Stimulated activated CD4-positive, alpha-beta T cell treated with anti-CD3 and anti-CD28 coated beads, Interleukin-1b, Interleukin-23, amount 100 ng/mL, for 1 hour (primary cell): ENCODE measurements at places on chromosomes 4 and X.

DNA sequence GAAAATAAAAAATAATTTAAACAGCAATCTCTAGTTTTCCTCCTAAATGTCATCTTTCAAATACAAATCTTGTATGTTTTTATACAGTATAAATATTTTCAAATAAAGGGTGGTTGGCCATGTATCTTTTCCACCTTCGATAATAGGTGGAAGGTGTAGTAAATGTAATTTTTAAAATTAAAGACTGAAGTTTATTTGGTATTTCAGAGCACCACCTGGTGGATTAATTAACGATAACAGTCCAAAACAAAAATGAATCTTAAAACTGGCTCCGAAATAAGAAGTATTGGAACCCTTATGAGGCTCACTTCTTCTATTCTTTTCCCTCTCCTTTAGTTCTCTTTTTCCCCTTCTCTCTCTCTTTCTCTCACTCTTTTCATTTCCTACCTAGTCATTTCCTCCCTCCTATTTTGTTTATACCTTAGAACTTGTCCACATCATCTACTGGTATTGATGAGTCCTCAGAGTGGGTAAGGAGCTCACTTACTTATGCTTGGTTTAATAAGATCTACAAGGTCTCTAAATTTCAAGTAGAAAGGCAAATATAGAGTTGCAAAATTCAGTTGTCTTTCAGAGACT, 82.9 kb upstream of the EXOC1L start:
- DNase-seq, result no peak

- DNase-seq, result no peak
Measured at GRCh38 chr4:90842960-90843359, 715.8 kb downstream of the CCSER1 start.

- DNase-seq, result no peak
Measured at GRCh38 chr4:70624226-70624793, 4.2 kb upstream of the ENAM start.

GRCh38 chr4:161762796-161763195, 401.0 kb downstream of the FSTL5 start:
- no peak for DNase-seq

DNA sequence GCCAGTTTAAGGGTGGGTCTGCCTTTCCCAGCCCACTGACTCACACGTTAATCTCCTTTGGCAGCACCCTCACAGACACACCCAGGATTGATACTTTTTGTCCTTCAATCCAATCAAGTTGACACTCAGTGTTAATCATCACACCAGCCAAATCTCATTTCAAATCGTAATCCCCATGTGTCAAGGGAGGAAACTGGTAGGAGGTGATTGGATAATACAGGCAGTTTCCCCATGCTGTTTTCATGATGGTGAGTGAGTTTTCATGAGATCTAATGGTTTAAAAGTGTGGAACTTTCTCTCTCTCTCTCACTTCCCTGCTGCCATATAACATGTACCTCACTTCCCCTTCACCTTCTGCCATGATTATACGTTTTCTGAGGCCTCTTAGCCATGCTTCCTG, 647.2 kb upstream of the FRG1 start:
- no peak for DNase-seq

- no peak for DNase-seq
Measured at GRCh38 chrX:136162827-136163570, 15.7 kb downstream of the FHL1 start.

DNA sequence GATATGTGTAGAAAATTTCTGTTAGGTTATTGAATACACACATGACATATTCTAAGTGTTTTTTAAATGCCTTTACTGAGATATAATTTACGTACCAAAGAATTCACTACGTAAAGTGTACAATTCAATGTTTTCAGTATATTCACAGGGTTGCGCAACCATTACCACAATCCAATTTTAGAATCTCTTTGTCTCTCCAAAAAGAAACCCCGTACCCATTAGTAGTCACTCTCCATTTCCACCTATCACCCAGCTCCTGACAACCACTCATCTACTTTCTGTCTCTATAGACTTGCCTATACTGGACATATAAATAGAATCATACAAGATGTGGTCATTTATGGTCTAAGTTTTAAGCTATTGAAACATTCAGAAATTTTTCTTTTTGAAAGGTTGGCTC, 53.0 kb upstream of the FBXW7 start:
- DNase-seq, result no peak

GRCh38 chr4:45741897-45742296, 382.0 kb downstream of the GABRG1 start:
- DNase-seq, result no peak

GRCh38 chr4:26860922-26861433, 337 bp downstream of the STIM2 start:
- no peak for DNase-seq

- DNase-seq, result no peak
Measured at GRCh38 chrX:25873196-25873595, 264.9 kb upstream of the MAGEB18 start.

- no peak for DNase-seq
Measured at GRCh38 chrX:47313056-47313455, 57.3 kb upstream of the ZNF157 start.

DNA sequence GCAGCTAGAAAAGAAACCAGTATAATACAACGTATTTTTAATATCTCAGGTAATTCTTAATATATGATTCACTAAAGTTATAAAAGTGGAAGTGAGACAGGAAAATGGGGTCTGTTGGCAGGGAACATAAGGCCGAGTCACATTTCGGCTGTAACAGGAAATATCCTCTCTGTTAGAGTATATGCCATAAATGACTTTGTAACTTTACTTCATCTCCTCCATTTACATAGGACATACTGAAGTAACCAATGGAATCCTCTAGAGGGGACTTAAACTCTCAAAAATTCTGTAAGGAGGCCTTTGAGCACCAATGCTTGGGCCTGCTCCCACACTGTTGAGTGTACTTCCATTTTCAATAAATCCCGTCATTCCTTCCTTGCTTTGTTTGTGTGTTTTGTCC, 71.3 kb downstream of the ANKRD17 start:
- DNase-seq, result no peak

- no peak for DNase-seq
Measured at GRCh38 chrX:134548257-134549201, 88.6 kb downstream of the HPRT1 start.

DNA sequence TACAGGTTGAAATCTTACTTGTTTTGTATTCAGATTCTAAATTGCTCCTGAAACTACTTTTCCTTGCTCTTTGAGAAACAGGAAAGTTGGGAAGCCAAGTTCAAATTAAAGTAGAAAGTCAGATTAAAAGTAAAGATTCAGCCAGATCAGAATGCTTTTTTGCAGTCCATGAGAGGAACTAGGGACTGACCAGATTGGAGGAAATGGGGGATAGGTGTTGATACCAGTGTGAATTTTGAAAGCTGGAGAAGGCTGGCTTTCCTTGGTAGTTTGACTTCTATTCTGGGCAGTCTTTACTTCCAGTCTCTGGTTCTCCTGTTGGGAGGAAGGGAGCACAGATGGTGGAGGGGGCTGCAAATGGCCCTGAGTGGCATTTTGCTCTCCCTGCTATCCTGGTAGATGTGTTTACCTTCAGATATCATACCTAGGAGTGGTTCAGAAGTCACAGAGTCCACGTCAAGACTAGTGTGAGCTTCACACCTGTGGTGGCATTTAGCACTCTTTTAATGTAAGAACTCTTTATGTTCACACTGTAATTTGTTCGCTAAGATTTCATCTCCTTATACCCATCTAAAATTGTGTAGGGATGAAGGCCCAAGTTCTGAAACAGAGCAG, 68.8 kb downstream of the FNIP2 start:
- DNase-seq, result no peak

GRCh38 chrX:63506320-63506719, 155.2 kb upstream of the SPIN4 start:
- no peak for DNase-seq

DNA sequence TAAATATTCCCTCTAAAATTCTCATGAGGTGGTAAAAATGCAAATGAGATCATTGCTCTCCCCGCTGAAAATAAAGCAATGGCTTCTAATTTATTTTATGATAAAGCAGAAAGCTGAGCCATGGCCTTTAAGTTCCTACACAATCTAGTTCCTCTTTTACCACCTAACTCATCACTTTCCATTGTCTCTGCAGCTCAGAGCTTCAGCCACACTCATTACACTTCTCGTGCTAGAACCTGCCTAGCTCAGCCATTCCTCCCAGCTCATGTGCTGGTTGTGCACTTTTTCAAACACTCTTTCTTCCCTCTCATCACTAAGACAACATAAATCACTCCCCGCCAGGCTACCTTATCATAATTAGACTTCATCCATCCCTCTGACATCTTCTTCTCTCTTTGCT, 1112.1 kb upstream of the PRKX start:
- DNase-seq, result no peak

DNA sequence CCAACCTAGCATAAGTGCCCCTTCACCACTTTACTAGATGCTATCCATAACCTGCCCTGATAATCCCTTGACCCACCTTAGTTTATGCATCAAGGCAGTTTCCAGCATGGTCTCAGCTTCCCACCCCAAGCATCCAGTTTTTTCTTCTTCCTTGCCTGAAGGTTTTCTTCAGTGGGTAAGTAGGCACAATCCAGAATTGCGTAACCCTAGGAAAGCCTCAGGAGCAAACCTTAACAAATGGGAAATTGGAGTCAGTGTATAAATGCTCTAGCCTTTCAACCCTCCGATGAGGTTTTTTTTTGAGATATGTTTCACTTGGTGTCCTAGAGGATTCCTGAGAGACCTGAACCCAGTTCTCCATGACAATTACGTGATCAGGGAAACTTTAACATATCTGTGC, 614.0 kb upstream of the BOD1L1 start:
- no peak for DNase-seq

GRCh38 chr4:69907151-69907550, 23.7 kb upstream of the CSN1S1 start:
- DNase-seq, result no peak

DNA sequence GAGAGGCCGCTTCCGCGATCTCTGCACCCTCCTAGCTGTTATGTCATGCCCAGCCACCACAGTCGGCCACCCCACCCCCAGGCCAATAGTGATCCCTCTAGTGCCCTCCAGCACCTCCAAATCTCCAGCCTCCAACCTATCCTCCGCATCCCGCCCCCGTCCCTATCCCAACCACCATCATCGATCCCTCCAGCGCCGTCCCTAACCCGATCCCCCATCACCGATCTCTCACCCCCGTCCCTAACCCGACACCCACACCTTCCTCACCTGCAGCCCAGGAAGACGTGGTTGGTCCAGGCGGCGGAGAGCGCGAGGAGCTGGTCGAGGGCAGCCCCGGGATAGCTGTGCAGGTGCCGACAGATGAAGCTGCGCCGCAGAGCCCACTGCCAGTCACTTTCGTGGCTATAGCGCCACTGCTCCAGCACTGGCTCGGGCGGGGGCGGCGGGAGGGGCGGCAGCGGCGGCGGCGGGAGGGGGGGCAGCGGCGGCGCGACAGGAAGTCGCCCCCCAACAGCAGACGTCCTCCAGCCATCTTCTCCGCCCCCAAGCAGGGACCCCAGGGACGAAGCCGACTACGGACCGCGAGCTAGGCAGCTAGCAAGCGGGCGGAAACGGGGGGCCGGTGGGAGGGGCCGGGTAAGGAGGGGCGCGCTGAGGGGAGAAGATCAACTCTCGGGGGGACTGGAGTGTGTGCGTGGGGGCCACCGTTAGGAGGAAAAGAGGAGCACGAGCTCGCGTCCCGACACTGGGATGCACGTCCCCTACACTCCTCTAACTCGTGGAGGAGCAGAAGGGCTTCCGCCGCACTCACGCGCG, 552 bp downstream of the NKRF start:
- peak; percentile 2 for DNase-seq

DNA sequence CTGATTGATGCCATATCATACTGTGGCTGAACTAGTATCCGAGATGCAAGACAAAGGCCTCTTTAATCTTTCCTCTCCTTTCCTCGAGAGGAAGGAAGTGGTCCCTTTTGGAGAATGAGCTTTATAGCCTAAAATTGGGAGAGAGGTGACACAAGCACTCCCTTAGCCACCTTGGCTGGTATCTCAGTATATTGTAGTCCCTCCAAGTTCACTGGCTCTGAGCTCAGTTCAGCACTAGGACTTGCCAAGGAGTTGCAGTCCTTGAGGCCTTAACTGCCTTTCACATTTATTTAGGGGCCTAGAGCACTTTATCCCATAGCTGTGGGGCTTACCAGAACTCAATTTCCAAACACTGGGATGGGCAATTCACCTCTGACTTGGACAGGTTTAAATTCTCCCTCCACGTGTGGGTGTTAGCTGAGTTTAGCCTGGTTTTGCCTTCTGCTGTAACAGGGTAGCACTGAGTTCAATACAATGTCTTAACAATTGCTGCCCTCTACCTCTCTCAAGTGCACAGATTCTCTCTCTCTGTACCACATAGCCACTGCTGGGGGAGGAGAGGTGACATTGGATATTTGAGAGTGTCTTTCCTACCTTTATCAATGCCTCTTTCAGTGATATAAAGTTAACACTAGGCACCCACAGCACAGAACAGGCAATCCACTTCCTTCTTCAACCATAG, 216.4 kb downstream of the TECRL start:
- no peak for DNase-seq

DNA sequence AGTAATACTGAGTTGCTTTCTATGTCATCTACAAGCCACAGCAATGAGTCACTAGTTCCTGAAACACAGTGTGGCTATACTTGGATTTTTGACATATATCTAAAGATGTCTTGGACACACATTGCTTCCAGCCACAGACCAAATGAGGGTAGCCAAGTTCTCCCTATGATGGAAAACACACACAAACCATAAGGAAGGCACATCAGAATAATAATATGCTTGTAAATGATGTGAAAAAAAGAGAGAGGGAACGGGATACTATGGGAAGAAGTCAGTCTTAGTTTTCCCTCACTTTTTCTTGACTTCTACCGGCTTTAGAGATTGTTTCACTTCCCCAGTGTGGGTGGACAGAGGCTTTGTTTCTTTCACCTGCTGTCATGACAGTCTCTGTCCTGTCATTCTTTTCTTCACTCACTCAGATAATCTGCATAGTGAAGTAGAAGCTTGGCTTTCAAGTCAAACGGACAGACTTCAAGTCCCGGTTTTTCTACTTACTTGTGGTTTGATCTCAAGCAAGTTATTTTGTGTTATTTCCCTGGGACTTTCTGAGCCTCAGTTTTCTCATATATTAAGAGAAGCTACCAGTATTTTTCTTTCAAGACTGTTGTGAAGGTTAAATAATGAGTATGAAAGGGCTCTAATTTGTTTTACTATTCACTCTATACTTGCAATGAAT, 34.7 kb downstream of the P2RY10 start:
- no peak for DNase-seq

DNA sequence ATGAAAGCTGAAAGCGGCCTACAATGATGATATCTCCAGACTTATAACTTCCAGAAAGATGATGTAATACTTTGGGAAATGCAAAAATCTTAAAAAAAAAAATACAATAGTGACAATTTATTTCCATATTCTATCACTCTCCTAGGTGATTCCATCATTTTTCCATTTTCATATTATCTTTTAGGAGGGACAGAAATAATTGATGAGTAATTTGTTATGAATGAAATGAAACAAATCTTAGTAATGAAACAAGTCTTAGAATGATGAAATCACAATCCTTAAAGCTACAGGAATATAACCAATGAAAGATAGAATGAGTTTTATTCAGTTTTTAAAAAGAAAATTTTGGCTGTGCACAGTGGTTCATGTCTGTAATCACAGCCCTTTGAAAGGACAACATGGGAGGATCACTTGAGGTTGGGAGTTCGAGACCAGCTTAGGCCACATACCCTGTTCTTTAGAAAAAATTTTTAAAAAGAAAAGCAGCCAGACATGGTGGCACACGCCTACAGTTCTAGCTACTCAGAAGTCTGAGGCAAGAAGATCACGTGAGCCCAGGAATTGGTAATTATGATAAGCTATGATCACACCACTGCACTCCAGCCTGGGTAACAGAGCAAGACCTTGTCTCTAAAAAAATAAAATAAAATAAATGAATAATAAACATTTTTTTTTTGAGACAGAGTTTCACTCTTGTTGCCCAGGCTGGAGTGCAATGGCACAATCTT, 21.7 kb downstream of the CLOCK start:
- no peak for DNase-seq

- no peak for DNase-seq
Measured at GRCh38 chrX:111264385-111264784, 5.9 kb downstream of the CAPN6 start.
